Pancreas (tissue), 10 donors: ENCODE measurements at places on chromosomes 6 and 20.

- DNase-seq: no peak
Observed at GRCh38 chr6:43699564-43700186, 12.1 kb upstream of the MRPS18A start.

DNA sequence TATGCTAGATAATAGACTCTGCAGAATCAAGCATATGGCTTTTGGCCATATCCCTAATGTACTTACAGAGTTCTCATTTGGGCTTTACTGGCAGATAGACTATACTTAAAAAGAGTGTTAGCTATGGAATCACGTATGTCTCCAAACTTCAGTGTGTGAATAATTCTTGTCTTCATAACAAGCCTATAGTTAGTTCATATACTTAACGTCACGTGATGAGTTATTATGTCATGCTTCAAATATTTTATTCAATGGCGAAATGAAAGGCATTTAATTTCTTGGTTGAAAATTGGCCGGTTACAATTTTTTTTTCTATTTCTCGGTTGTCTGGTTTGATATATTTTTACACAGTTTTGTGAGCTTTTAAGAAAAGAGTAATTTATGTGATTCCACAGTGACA is 62.7 kb downstream of the MEI4 start:
- no peak for DNase-seq

- DNase-seq: no peak
Observed at GRCh38 chr6:121619987-121620740, 184.7 kb downstream of the GJA1 start.

GRCh38 chr6:26064619-26065257 is 22.5 kb upstream of the HFE start:
- no peak for DNase-seq

GRCh38 chr20:17530716-17531664 is at the start of gene BFSP1:
Gene BFSP1 (minus strand): TSS chr20:17531379. CDS start chr20:17531329, 50 bp downstream.
- DNase-seq: peak; percentile 85

GRCh38 chr6:68635706-68636513 is 828 bp downstream of the ADGRB3 start:
- DNase-seq: no peak

DNA sequence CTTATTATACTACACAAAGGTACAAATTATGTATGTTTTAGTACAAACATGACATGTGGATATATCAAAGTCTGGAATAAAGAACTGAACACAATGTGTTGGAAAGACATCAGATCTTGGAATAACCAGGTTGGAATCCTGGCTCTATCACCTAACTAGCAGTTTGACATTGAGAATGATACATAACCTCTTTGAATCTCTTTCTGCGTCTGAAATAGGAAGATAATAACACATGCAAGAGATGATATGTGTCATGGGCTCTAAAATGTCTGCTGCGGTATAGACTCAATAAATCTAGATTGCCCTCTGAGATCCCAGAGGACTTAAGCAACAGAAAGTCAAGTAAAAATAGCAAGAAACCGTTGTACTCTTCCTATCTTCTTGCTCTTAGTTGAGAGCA is 66.8 kb upstream of the CCN2 start:
- no peak for DNase-seq

- DNase-seq: no peak
Observed at GRCh38 chr6:43978473-43979346, 148.5 kb downstream of the MRPL14 start.

DNA sequence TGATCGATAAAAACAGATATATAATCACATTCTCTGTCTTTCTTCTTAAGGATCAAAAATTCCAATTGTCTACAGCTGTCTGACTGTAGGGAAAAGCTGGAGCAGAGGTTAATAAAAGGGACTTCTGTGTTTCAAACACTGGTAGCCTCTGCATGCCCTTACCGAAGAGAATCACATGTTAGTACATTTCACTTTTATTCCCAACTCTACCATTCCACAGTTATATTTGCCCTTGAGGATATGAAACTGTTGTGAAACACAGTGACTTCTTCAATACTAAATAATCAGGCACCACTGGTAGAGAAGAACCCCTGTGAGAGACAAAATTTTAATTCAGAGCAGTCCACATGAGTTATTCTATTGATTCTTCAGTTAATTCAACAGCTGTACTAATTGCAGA is 1187.3 kb upstream of the CITED2 start:
- no peak for DNase-seq

GRCh38 chr20:59210186-59210585 is 46.6 kb downstream of the ZNF831 start:
- DNase-seq: no peak

DNA sequence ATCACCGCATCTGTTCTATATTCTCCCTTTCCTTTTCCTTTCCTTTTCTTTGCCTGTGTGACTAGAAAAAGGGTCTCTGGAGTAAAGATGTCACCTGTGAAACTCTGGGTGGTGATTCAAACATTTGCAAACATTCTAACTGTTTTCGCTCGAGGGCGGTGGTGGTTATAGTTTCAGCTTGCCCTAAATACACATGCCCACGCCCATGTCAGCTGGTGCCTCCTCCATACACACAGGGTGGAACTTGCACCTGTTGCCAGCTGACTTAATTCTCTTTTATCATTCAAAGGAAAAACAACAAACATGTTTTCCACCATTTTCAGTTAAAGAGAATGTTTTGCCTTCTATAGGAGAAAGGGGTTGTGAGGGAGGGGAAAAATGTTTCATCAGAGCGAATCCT is 381.9 kb upstream of the ARID1B start:
- no peak for DNase-seq

DNA sequence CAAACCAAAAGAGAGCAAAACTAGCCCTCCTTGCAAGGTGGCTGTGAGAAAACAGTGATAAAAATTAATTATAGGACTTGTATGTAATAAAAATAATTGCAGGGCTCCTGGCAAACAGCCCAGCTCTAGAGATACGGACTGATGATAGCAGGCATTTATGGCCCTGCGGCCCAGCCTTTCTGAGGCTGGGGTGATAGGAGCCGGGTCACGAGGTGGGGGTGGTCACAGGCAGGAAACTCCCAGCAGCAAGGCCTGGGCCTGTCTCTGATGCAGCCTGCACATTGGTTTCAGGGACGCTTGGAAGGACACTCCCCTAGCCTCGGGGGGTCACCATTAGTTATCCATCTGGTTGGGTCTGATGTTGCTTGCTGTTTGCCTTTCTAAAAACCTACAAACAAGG is 18.7 kb upstream of the TTPAL start:
- no peak for DNase-seq

- no peak for DNase-seq
Observed at GRCh38 chr20:12306107-12306506, 388.4 kb downstream of the BTBD3 start.

DNA sequence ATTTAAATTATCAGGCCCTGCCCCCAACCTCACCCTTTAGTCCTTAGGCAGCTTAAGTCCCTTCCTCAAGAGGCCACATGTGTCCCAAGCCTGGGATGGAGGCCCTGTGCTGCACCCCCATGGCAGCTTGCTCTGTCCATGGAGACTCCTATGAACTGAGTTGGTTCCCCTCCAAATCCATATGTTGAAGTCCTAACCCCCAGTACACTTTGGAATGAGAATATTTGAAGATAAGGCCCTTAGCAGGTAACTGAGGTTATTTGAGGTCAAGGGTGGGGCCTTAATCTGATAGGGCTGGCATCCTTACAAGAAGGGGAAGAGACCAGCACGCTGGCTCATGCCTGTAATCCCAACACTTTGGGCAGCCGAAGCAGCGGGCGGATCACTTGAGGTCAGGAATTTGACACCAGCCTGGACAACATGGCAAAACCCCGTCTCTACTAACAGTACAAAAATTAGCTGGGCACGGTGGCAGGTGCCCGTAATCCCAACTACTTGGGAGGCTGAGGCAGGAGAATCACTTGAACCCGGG is 6.7 kb upstream of the BEND3 start:
- DNase-seq: no peak

DNA sequence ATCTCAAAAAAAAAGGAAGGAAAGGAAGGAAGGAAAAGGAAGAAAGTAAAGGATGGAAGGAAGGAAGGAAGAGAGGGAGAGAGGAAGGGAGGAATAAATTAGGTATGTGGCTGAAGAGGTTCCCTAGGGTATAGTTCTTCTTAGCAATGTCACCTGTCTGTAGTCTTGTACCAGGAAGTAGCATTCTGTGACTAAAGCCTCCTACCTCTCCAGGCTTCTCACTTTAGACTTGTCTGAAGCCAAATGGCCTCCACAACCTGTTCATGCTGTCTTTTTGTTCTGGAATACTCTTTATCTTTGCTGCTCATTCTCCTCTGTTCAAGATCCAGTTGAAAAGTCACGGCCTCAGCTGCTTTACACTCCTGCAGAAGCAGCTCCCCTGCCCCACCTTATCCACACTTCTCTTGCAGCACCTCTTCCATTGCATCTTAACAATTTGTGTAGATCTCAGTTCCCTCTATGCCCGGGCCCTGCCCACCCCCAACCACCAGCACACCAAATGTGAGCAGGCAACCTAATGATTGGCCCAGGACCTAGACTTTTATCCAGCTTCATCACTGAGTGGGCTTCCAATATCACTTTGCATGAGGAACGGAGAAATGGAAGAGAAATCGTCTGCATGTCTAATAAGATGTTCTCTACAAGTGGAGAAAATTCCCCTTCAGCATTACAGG is 19.1 kb downstream of the GCNT2 start:
- DNase-seq: no peak

GRCh38 chr20:49908258-49908565 is 7.1 kb downstream of the SPATA2 start:
- no peak for DNase-seq

DNA sequence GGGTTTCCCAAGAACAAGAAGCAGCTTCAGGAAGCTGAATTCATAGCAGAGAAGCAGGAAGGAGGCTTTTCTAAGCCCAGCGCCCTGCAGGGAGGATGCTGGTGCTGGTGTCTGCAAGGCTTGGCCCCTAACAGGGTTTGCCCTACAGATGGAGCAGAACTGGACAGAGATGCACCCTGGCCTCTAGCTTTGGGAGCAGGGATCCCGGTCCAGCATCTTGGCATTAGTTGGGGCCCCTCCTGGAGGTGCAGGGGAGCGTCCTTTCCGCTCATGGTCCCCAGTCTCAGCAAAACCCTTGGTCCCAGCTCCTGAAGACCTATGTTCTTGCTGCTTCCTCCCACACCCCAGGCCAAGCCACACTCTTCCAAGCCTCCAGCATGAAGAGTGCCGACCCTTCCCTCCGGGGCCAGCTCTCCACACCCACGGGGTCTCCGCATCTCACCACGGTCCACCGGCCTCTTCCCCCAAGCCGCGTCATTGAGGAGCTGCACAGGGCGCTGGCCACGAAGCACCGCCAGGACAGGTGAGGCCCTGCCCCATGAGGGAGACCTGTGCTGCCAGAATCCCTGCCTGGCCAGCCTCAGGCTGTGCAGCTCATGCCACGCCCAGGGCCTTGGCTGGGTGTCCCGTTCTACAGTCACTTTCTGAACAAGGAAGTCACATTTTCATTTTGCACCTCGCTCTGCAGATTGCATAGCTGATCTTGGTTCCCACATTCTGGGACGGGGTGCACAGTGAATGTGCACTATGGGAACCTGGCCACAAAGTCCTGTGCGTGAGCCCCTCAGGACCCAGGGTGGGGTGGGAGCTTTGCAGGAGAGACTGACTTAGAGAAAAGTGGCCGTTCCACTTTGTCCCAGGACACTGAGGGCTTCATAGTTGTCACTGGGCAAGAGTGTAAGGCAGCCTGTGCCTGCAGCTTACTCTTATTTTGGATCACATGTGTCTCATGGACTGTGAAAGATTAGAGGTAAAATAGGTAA is 160.2 kb downstream of the SYCP2 start:
- no peak for DNase-seq

DNA sequence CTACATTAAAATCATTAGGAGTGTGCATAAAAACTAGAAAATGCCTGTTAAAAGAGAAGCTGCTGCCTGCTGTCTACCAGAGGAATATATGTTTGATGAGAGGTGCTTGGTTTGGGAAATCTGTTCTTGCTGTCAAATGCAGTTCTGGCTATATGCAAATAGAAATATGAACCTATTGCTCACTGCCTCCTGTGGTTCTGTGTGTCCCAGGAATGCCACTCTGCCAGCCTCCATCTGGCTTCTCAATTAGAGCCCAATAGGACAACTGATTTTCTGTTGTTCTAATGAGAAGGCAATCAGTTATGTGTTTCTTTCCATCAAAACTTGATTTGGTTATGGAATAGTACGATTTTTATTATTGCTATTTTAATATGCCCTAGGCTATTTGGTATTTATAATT is 759.7 kb downstream of the HDGFL1 start:
- DNase-seq: no peak

- DNase-seq: no peak
Observed at GRCh38 chr6:53321701-53322100, 27.0 kb downstream of the ELOVL5 start.

DNA sequence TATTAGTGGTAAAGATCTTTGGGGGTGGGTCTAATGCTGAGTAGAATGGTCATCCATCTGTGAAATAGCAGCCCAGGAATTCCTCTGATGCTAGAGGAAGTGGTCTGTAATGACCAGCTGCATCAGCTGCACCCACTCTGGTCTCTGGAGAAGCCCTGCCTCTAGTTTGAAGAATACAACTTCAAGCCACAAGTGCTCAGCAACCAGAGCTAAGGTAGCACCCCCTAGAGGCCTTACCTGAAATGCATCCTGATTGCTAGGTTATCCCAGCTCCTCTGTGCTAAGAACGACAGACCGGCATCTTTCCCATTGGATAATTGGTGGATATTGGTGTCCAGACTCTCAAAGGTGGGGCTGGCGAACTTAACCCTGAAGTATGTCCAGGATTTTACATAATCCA is 58.2 kb downstream of the DNAH8 start:
- DNase-seq: no peak

- no peak for DNase-seq
Observed at GRCh38 chr6:36347621-36348020, 10.9 kb upstream of the BNIP5 start.

GRCh38 chr20:18543932-18544331 is 23.3 kb upstream of the SMIM26 start:
- DNase-seq: peak; percentile 94

- DNase-seq: no peak
Observed at GRCh38 chr6:99933129-99933528, 60.9 kb downstream of the MCHR2 start.

- no peak for DNase-seq
Observed at GRCh38 chr6:121847806-121848522, 412.5 kb downstream of the GJA1 start.

DNA sequence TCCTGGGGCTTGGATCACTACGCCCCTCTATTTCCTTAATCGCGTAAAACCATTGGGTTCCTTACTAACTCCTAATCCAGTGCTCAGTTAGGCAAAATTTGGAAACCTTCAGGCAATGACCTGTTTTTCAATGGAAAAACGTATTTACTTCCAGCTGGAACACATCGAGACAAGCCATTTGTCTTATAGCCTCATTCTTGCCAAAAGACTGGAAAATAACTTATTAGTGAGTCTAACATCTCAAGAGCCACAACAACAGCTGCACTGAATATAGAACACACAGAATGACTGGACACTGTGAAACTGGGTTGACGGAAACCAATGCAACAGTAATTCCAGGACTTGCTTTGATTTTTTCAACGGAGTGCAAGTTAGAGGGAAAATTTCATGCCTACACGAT is 125.2 kb upstream of the MAP3K7 start:
- DNase-seq: no peak

DNA sequence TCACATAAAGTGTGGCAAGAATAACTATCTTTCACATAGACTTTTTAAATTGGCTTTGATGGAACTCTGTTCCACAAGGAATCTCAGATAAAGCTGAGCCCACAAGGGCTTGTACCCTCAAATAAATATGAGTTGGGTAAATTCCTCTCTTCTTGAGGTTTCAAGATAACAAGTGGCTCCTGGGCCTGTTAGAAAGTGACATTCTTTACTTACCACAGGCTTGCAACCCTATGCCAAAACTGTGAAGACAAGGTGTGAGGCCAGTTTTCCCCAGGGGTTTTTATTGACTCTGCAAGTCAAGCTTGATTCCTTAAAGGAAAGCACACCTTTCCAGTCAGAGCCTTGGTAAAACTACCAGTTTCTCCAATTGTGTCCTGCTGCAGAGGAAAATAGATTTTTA is 664.8 kb upstream of the GJE1 start:
- DNase-seq: no peak
